ENCODE measurements at places on chromosomes 12 and 14.

GRCh38 chr12:77161944-77162343, 96.6 kb upstream of the E2F7 start:
- DNase-seq = no peak

DNA sequence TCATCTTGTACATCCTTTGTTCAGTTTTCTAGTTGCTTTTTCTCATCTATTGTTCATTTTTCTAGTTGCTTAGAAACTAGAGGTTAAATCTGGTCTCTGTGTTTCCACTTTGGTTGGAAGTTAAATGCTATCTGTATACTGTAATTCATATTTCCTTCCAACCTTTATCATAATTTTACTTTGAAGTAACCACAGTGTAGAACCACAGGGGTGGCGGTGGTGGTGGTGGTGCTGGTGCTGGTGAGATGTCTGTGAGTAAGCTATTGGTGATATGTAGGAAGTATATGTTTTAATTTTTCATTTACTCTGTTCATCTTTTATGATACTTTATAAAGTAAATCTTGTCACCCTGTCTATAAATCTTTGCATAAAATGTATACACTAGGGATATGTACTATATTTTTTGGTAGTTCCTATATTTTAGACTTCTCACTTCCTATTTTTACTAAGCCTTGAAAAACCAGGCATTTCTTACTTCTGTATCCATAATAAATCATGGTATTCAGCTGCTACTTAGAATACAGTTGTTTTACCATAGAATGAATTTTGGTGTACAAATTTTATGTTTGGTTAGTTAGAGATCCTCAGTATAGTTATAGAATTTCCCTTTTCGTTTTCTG, 31.9 kb downstream of the CCDC91 start:
- DNase-seq = no peak

DNA sequence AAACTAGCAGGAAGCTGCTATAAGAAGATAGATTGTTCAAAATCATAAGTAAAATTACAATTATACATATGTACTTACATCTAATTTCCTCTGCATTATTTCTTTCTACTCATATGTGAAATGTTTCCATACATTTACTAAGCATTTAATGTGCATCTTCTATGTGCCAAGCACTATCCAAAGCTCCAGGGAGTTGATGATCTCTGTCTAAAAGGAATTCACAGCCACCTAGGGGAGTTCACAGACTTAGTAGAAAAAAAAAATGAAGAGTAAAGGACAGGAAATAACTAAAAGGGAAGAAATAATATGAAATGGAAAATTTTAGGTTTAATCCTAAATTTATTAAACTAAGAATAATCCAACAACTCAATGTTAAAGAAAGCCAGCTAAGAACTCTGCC, 91.7 kb downstream of the EFCAB11 start:
- no peak for DNase-seq

DNA sequence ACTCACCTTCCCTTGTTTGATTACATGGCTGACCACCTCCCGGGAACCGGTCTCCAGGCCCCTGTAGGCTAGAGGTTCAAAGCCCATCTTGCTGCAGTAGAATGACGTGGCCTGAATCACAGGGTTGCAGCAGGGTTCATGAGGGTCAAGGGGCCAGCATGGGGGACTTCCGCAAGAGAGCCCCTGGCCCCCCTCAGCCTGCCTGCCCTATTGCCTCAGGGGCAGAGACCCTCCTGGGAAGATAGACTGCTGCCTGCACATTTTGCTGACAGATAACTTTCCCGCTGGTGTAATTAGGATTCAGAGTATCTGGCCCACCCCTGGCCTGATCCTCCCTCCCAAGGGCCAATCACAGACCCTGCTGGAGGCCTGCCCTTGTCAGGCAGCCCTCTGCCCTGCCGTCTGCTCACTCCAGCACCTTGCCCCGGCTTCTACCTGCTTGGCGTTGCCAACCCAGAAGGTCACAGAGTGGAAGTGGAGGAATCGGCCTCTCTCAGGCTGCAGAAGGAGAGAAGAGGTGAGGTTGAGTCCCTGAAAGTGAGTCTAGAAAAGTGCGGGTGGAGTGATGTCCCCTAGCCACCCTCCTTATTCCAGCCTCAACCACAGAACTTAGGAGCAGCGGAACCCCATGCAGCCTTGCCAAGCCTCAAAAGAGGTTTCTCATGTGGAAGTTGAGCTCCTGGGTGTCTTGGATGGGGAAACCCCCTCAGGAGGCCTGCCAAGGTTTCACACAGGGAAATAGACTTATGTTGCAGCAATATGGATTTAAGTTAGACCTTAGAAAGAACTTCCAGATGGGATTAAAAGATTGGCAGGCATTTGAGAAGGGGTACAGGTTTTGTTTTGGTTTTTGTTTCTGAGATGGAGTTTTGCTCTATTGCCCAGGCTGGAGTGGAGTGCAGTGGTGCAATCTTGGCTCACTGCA, 1.1 kb downstream of the HPD start:
- no peak for DNase-seq

- no peak for DNase-seq
Observed at GRCh38 chr12:41942354-41942753, 202.3 kb downstream of the GXYLT1 start.

- no peak for DNase-seq
Observed at GRCh38 chr14:101836135-101836534, 74.6 kb downstream of the PPP2R5C start.

All from SIG-M5 (cell line).